ENCODE measurements at places on chromosomes 3 and 15.

- DNase-seq: no peak
Measured at GRCh38 chr3:58478781-58479180, 13.1 kb upstream of the KCTD6 start.

- DNase-seq: no peak
Measured at GRCh38 chr3:25582242-25582641, 82.5 kb downstream of the TOP2B start.

GRCh38 chr3:16066975-16067374 is 107.5 kb upstream of the GALNT15 start:
- DNase-seq: no peak

GRCh38 chr3:58035524-58036255 is 27.5 kb downstream of the FLNB start:
- no peak for DNase-seq

GRCh38 chr15:48833526-48834239 is 22.8 kb upstream of the CEP152 start:
- DNase-seq: no peak

DNA sequence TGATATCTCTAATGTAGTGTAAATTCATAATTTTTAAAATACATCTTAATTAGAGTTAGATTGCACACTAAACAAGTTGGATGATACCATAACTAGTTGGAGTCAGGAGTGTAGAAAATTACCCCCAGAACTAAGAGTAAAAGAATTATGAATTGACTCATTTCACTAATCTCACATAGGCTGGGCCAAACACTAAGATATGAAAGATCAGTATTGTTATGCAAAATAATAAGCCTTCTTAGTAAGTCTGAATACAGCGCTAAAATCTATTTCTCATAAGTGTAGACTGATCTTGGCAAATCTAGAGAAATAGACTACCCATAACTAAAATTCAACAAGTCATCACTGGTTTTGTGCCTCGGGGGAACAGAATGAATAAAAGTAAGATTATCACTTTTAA is 979.0 kb downstream of the ROBO1 start:
- no peak for DNase-seq
